ENCODE measurements at places on chromosomes 13 and 19.
A peak's percentile ranks its signal among the peaks of the same experiment; 100 is the strongest.

DNA sequence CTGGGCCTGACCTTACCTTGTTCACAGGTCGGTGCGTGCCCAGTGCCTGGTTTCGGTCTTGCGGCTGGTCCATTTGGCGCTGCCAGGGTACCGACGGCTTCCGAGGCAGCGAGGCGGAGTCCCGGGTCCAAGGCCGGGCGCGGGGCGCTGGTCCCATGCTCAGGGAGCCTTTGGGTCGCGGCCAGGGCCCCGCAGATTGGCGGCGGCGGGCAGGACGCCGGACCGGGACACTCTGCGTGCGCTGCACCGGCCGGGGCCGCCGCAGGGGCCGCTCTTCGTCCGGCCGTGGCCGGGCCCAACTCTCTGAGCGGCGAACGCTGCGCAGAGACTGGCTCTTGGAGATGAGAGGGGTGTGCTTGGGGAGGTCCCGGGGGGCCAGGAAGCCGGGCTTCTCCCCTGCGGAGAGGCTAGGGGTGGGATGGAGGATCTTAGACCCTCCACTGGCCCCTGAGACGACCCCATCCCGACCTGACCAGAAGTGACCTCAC is 3.4 kb upstream of the WIZ start:
- H3K4me3 ChIP-seq = peak overlapping the region; percentile 40
- H3K27me3 ChIP-seq = no peaks in the 10 kb centered on the region
- H3K4me1 ChIP-seq = peaks cover 10% of the 10 kb centered on the region
- no peaks in the 10 kb centered on the region for H3K36me3 ChIP-seq

- peaks cover 5% of the 10 kb centered on the region for H3K4me1 ChIP-seq
- H3K4me3 ChIP-seq = no peak overlapping the region
- peaks cover 12% of the 10 kb centered on the region for H3K36me3 ChIP-seq
- DNase-seq = no peak
- no peak overlapping the region for H3K27ac ChIP-seq
Observed at GRCh38 chr19:19630062-19630414, 2.0 kb upstream of the LPAR2 start.

DNA sequence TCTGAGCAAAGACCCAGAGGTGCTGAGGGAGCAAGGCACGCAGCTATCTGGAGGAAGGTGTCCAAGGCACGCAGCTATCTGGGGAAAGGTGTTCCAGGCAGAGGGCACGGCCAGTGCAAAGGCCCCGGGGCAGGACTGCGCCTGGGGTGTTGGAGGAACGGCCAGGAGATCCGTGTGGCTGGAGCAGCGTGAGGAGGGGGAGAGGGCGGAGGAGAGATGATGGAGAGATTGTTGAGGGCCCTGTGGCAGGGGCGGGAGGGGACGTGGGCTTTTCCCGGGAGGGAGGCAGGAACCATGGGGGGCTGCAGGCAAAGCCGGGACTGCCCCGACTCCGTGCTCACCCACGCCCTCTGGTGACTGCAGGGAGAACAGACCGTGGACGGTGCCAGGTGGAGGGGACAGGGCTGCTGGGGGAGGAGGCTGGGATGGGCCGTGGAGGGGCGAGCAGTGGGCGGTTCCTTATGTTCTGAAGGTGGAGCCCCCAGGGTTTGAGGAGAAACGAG is 13.3 kb upstream of the MISP start:
- no peak overlapping the region for H3K27ac ChIP-seq
- no peak overlapping the region for H3K4me3 ChIP-seq
- H3K36me3 ChIP-seq = no peaks in the 10 kb centered on the region
- no peaks in the 10 kb centered on the region for H3K4me1 ChIP-seq
- H3K27me3 ChIP-seq = no peaks in the 10 kb centered on the region

DNA sequence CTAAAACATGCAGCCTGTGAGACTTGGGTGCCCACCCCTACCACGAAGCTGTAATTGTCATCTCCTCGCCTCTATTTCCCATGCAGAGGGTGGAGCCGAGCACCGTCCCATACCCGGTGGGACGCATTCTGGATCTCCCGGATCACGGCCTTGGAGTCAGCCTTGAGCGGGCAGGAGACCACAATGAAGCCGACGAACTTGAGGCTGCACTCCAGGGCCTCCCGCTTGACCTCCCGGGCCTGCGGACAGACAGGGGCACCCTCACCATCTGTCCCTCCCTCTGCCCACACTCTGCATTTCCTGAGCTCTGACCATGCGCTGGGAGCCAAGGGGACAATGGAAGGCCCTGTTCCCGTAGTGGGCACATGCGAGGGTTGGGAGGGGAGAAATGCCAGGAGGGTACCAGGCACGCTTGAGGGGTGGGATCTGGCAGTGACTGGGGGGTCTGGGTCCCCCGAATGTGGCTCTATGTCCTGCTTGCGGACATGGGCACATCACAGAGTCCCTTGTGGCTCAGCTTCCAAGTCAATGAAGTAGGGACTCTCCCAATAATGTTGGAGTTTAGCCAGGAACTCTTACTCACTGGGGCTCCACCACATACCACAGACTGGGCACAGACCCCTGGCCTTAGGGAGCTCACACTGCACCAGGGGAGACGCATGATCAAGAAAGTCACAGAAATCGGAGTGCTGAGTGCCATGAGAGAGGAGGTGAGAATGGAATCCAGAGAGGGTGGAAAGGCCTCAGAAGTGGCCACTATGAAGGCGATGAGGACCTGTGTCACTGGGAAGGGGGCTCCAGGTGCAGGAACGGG is 9.2 kb upstream of the GMIP start:
- DNase-seq = no peak
- no peak overlapping the region for H3K4me3 ChIP-seq
- H3K36me3 ChIP-seq = peaks cover 24% of the 10 kb centered on the region
- H3K27ac ChIP-seq = no peak overlapping the region
- H3K27me3 ChIP-seq = no peaks in the 10 kb centered on the region
- no peaks in the 10 kb centered on the region for H3K4me1 ChIP-seq

- no peak overlapping the region for H3K4me3 ChIP-seq
- DNase-seq = no peak
- no peak overlapping the region for H3K27ac ChIP-seq
Observed at GRCh38 chr13:111614009-111614408, 293.6 kb downstream of the TEX29 start.
